ENCODE measurements at places on chromosomes 7 and 10.

DNA sequence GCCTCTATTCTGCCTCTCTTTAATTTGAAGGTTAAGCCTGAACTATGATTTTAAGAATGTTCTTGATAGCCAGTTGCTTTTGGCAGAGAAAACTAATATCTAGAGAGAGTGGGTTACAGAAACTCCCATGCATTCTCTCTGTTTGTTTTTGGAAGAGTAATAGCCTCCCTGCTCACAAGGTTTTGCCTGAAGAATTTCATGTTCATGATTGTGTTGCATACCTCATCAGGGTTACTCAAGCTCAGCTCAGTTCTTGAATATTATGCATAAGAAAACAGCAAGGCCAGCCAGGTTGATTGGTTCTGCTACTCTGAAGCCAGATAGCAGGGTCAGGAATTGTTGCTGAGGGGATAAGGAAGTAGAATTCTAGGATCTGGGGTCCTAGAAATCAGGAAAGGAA, 137.4 kb downstream of the MDFIC start:
- DNase-seq: no peak

- no peak for DNase-seq
Measured at GRCh38 chr7:37265006-37265405, 183.7 kb downstream of the ELMO1 start.

DNA sequence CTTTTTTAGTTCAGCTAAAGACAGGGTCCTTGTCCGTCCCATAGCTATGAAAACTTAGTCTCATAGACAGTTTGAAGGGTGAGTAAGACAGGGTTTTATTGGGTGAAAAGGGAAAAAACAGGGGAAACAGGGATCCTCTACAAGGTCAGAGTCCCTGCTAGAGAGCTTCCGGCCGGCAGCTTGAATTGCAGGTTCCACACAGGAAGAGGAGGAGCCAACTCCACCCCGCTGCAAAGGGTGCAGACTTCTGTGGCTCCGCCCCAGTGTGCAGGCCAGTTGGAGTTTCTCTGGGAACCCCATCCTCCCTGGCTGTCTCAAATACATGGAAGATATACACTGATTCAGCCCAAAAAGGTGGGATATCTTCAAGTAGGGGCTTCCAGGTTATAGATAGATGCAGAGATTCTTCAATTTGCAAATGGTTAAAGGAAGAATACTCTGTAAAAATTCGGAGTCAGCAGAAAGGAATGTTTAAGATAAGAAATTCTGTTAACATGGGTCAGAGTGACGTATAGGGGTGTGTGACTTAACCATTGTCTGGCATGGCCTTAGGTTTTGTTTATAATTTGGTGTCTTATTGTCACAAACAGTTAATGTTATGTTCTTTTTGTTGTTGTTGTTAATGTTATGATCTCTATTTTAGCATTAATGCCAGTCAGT, 34.6 kb upstream of the HECW1 start:
- DNase-seq: no peak

GRCh38 chr7:78063758-78064157, 265.2 kb downstream of the PHTF2 start:
- no peak for DNase-seq

GRCh38 chr10:86974484-86974883, 6.2 kb downstream of the ADIRF start:
- DNase-seq: no peak
